ENCODE measurements at places on chromosomes 12 and 14. TPM values are rescaled to one million over a fixed set of nuclear protein-coding genes. Genes with fewer than 3 reads are reported as not detected.

DNA sequence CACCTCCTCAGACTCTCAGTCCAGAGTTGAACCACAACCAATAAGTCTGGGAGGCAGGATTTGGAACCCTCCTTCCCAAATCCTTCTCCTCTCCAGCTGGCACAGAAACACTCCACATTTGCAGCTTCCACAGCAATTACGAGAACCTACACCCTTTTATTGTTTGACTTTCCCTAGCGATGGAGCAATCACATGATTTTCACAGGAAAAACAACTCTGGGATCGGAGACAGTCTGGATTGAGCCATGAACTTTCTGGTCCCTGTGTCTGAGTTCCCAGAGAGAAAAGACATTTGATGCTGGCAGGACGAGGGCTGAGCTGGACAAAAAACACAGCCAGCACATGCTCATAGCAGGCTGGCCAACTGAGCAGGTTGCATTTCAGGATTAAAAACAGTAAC, 49.0 kb upstream of the STON2 start:
- H3K27me3 ChIP-seq: no peaks in the 10 kb centered on the region
- DNase-seq: peak; percentile 72
- H3K4me3 ChIP-seq: peak overlapping the region; percentile 4
- H3K36me3 ChIP-seq: no peaks in the 10 kb centered on the region
- H3K27ac ChIP-seq: peak overlapping the region; percentile 89

GRCh38 chr12:7844116-7844515, 28.6 kb downstream of the SLC2A14 start:
- H3K27ac ChIP-seq: no peak overlapping the region
- no peak overlapping the region for H3K4me3 ChIP-seq
- no peak for DNase-seq
- no peaks in the 10 kb centered on the region for H3K36me3 ChIP-seq

Gene TAS2R46
- total RNA-seq: not detected

DNA sequence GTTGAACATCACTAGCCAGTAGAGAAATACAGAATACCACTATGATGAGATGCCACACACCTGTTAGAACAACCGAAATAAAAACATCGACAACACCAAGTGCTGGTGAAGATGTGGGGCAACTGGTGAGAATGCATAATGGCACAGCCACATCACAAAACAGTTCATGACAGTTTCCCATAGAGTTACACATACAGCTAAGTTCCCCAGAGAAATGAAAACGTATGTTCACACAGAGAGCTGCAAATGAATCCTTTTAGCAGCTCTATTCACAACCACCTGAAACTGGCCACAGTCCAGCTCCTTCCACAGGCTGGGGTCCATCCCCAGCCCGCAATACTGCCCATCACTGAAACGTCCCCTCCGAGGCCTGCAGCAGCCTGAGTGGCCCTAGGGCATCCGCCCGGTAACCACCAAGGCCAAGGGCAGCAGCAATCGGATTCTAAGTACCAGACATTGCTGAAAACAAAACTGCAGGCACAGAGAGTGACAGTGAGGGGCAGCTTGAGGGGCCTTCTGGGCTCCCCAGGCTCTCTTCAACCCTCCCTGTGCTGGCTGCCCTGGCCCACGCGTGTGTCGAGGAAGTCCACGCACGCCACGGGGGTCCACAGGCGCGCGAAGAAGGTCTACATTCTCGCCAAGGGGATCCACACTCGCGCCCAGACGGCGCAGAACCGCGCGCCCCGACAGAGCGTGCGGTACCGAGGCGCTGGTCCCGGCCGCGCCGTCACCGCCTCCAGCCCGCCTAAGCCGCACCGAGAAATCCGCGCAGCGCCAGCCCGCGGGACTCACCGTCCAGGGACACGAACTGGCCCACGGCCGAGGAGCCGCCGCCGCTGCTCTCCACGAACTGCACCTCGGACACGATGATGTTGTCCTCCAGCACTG, 903 bp downstream of the BRF1 start:
- DNase-seq: no peak
- H3K27ac ChIP-seq: peak overlapping the region; percentile 90
- H3K36me3 ChIP-seq: no peaks in the 10 kb centered on the region
- H3K4me3 ChIP-seq: peak overlapping the region; percentile 76
- no peaks in the 10 kb centered on the region for H3K27me3 ChIP-seq
- H3K4me1 ChIP-seq: peaks cover 15% of the 10 kb centered on the region

DNA sequence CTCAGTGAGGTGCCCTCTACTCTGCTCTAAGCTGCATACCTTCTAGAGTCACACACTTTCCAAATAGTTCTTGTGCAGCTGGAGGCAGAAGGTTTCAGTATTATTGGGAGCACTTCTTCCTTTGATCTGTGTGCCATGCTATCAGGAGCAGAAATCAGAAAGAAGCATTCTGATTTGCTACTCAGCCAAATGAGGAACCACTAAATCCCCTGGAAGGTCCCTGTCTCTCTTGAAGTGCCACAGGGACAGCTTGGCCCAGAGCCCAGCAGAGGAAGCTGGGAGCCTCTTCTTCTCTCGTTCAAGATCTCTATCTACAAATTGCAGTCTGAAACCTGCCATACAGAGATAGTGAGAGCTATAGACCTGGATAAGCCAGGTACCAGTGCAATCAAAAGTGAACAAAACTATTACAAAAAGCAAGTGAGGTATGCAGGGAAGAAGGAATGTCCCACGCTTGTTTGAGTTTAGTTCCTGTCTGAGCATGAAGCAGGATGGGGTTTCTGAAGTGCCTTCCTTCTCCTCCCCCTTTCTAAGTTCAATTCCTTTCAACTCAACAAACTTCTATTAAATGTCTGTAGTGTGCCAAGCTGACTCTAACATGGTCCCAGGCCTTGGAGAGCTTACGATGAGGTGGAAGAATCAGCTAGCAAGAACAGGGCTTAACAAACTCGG, 100.9 kb upstream of the PARP11 start:
- H3K27ac ChIP-seq: no peak overlapping the region
- DNase-seq: no peak
- H3K4me1 ChIP-seq: no peaks in the 10 kb centered on the region
- peaks cover 4% of the 10 kb centered on the region for H3K27me3 ChIP-seq

Gene PMEL
- 0.73 TPM for total RNA-seq

GRCh38 chr12:130286741-130287440, 50.8 kb upstream of the PIWIL1 start:
- DNase-seq: no peak
- no peaks in the 10 kb centered on the region for H3K27me3 ChIP-seq
- H3K36me3 ChIP-seq: no peaks in the 10 kb centered on the region
- H3K4me1 ChIP-seq: no peaks in the 10 kb centered on the region
- H3K4me3 ChIP-seq: no peak overlapping the region
- H3K27ac ChIP-seq: no peak overlapping the region

- no peaks in the 10 kb centered on the region for H3K27me3 ChIP-seq
- H3K4me1 ChIP-seq: no peaks in the 10 kb centered on the region
- no peak overlapping the region for H3K27ac ChIP-seq
- no peak overlapping the region for H3K4me3 ChIP-seq
Observed at GRCh38 chr14:36173161-36173560, 3.4 kb downstream of the PTCSC3 start.

DNA sequence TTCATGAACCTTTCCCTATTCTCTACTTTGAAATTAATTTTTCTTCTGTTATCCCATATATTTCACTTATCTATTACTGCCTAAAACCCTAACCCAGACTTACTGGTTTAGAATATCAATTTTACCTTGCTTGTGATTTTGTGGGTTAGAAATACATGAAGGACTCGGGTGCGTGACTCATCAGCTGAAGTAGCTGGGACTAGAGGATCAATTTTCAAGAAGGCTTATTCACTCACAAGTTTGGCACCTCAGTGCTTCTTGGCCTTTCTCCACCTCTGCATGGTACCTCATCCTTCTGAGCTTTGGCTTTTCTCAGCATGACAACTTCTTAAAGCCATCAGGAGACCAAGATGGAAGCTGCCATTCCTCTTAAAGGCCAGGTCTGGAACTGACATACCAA, 57.8 kb downstream of the TMEM117 start:
- H3K36me3 ChIP-seq: no peaks in the 10 kb centered on the region
- H3K27me3 ChIP-seq: no peaks in the 10 kb centered on the region
- DNase-seq: peak; percentile 3
- H3K27ac ChIP-seq: no peak overlapping the region

DNA sequence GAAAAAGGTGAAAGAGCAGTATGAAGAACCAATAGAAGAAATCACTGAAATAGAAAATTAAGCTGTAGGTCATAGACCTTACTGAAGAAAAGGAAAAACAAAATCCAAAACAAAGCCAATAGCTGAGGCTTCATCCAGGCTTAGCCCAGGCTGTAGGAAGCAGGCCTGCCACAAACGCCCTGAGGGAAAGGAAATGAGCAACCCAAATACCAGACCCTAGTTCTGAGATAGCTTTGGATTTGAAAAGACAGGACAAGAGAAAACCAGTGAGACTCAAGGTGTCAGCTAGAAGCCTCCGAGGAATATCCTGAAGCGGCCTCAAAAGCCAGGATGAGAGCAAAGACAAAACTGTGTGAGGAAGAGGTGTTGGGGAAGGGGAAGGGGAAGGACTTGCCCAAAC, 79.2 kb downstream of the FERMT2 start:
- no peak overlapping the region for H3K4me3 ChIP-seq
- no peak for DNase-seq
- no peak overlapping the region for H3K27ac ChIP-seq
- H3K4me1 ChIP-seq: no peaks in the 10 kb centered on the region
- H3K27me3 ChIP-seq: no peaks in the 10 kb centered on the region

Gene ESPL1
- not detected for total RNA-seq

All from gastrocnemius medialis (tissue), 4 donors.